ENCODE measurements at places on chromosomes 1 and 21.

- DNase-seq: no peak
Observed at GRCh38 chr1:76583235-76583868, 283.9 kb upstream of the ST6GALNAC5 start.

DNA sequence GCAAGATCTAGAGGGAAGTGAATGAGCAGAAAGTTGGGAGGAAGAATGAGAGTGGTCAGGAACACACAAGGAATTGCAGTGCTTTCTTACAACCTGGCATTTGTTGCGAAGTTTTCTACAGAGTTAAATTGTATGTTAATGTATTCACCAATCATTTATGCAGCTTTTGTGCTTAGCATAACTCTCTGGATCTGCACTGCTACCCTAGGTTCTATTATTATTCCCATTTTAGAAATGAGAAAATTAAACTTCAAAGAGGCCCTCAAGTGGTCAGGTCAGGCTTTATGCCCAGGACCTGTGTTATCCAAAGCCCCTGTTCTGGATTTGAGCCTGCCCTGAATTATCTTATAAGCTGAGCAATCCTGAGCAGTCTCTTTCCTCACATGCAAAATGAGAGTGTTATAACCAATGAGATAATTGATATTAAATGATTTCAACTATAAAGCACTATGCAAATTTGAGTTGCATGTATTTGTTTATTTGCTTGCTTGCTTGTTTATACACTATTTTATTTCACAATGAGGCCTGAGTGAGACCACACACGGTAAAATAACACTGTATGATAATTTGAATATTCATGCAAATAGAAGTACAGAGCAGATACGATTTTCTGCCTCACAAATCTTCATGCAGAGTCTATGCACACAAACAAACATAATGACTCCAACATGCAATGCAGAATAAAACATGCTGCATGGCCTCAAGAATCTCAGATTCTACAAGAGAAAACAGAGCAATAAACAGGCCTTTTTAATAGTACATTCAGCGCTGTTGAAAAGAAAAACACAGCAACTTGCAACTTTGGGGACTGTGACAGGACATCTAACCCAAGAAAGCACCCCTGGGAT, 323.0 kb downstream of the PLPP3 start:
- no peak for DNase-seq

DNA sequence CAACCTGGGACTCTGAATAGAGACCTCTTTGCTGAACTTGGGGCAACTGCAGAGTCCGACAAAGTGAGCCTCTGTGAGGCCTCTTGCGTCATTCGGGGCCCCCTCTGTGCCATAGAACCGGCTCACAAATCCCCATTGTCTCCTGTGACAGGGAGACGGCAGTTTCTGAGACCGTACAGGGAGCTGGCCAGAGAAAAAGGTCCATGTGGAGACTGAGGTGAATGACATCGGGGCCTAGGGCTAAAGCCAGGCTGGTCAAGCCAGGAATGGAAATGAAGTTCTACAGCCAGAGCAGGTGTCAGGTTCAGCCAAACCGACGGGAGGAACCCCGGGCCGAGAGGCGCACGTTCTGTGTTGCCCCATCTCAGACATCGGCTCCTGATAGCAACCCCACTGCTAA, 37.1 kb upstream of the TRIM67 start:
- DNase-seq: no peak

GRCh38 chr21:37538971-37539590, 172.5 kb downstream of the DYRK1A start:
- no peak for DNase-seq

GRCh38 chr1:173646656-173647055, 11.5 kb downstream of the TEX50 start:
- no peak for DNase-seq

Measured in CD4-positive, alpha-beta T cell treated with Interleukin-6 for 4 hours (primary cell).